AG04450 (cell line): ENCODE measurements at places on chromosomes 2 and 18. TPM values are rescaled to one million over a fixed set of nuclear protein-coding genes. Genes with fewer than 3 reads are reported as not detected.
A peak's percentile ranks its signal among the peaks of the same experiment; 100 is the strongest.

The INPP1 gene
- polyA plus RNA-seq = 13.7 and 14.5 TPM in 2 replicates

GRCh38 chr18:26017929-26018328, 72.5 kb downstream of the SS18 start:
- DNase-seq = no peak

DNA sequence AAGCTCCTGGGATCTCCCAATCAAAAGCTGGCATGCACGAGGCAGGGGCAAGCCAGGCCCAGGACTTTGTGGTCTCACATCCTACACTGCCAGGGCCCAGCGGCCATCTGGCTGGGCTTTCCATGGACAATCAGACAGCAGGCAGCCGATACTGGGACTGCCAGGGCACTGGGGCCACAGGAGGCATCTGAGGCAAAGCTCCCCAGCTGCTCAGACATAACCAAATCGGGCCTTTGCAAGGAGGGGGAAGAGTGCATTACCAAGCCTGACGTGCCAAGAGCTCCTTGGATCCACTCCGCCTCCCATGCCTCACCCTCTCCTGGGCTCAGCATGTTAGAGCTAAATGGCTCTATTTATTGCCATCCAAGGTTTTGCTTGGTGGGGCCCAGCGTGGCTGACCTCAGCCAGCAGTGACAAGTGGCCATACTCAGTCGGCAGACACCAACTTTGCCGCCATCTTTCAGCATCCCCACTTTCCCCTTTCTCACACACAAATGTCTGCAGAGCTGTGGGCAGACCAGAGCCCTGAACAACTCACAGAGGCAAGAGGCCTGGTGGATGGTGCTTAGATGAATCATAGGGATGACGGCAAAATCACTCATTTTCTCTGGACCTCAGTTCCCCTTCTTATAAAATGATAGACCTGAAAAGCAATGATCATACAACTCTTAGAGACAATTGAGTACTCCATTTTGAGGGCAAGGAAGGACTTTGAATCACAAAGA, 200.8 kb downstream of the TTC32 start:
- DNase-seq = no peak

The RAB17 gene
- polyA plus RNA-seq = 0.10 and 0.21 TPM in 2 replicates

GRCh38 chr2:70891572-70892357, 43.9 kb upstream of the ATP6V1B1 start:
- no peak for DNase-seq

GRCh38 chr2:69762025-69762424, 20.1 kb downstream of the ANXA4 start:
- no peak for DNase-seq

The ZNF516 gene
- polyA plus RNA-seq = 15.0 and 15.5 TPM in 2 replicates

DNA sequence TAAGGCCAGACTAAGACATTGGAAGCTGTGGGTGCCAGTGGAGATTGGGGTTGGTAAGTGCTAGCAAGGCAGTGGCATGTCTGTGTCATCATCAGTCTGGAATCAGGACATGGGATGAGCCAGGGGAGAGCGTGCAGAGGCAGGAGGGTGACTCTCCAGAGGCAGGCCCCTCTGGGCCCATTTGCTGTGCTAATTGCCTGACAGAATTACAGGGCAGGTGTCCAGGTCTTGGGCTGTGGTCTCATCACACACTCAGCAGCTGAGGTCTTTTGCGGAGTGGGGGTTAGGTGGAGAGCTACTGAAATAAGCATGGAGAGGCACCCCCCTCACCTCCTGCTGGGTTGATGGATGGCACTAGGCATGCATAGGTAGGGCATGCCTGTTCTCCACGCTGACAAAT, 57.4 kb downstream of the CELF4 start:
- DNase-seq = no peak

The EVA1A gene
- polyA plus RNA-seq = 22.8 and 32.5 TPM in 2 replicates

GRCh38 chr2:62477573-62477972, 28.4 kb downstream of the TMEM17 start:
- no peak for DNase-seq

DNA sequence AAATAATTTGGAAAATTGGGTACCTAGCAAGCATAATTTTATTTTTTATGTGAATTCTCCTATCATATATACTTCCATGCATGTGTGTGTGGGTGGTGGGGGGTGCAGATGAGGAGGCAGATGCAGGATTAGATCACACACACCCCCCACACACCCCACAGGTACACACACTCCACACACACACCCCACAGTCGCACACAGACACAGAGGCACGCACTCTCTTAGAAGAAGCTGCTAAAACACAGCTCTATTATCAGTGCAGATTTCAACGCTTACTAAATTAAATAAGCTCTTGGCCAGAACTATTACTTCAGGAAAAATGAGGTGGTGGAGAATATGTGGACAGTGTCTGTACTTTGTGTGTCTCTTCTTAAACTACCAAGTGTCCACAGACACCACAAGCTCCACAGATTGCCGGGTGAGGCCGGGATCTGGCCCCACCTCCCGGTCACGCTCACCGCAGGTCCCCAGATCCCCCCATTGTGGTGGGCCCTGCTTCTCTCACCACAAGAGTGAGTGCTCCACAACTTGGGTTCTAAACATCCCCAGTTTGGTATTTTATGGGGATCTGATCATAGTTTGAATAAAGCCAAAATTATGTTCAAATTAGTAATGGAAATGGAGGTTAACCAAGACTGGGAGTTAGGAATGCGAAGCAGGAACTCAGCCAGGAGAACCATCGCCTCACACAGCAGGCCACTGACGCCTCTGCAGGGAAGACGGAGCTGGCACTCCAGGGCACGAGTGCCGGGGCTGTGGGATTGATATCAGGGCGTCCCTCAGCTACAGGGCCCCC, 102.1 kb downstream of the PXDN start:
- no peak for DNase-seq

GRCh38 chr2:215498431-215498830, 62.6 kb upstream of the FN1 start:
- no peak for DNase-seq

The ZNF804A gene
- polyA plus RNA-seq = 3.5 and 6.2 TPM in 2 replicates

The SP140L gene
- 11.4 and 13.4 TPM in 2 replicates for polyA plus RNA-seq

The MAL gene
- not detected in 2 replicates for polyA plus RNA-seq

The SLC30A3 gene
- polyA plus RNA-seq = 0.04 and 0.07 TPM in 2 replicates

- DNase-seq = no peak
Observed at GRCh38 chr2:241562269-241562891, 3.8 kb downstream of the BOK start.

DNA sequence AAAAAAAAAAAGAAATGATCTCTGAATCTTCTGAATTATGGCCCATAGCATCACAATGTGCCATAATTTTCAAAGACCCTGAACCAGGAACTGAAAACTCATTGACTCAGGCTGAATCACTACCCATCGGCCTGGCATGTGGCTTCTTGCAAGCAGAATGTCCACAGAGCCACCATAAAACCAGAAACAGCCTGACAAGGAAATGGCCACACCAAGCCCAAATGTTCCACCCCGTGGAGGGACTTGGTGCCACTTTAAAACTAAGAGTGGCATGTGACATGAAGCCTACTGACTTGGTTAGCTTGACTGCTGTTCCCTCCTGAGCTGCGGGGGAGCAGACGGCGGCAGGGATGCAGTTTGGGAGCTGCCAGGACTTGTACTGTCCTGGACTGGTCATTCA, 71.2 kb upstream of the RBM44 start:
- DNase-seq = no peak

GRCh38 chr2:74572178-74572925, 17.8 kb downstream of the DOK1 start:
- DNase-seq = no peak

- DNase-seq = no peak
Observed at GRCh38 chr18:76255070-76255683, 239.9 kb downstream of the ZNF516 start.

DNA sequence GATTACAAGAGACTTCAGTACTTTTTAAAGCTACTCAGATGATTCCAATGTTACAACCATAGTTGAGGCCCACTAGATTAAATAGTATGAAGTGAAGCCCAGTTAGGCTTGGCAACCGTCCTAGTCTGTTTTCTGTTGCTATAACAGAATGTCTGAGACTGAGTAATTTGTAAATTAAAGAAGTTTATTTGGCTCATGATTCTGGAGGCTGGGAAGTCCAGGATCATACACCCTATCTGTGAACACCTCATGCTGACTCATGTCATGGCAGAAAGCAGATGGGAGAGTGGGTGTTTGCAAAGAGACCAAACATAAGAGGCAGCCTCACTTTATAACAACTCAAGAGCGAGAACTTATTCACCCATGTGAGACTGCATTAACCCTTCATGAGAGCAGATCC, 63.1 kb downstream of the CCDC150 start:
- peak; percentile 53 for DNase-seq

GRCh38 chr18:79614211-79614955, 65.2 kb upstream of the CTDP1 start:
- no peak for DNase-seq

DNA sequence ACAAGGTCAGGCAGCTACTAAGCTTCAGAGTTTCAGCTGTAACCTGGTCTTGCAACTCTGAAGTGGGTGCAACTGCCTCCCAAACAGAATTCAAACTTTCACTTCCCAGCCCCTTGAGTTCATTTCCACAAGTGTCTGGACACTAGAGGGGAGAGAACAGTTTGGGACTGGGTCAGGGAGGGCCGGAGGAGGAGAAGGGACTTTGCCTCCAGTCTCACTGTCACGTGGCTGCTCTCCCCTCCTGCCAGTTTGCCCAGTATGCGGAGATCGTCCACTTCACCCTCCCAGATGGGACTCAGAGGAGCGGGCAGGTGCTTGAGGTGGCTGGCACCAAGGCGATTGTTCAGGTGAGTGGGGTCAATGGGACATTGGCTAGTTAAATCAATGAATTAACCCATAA, 20.6 kb upstream of the ANKRD53 start:
- DNase-seq = no peak

DNA sequence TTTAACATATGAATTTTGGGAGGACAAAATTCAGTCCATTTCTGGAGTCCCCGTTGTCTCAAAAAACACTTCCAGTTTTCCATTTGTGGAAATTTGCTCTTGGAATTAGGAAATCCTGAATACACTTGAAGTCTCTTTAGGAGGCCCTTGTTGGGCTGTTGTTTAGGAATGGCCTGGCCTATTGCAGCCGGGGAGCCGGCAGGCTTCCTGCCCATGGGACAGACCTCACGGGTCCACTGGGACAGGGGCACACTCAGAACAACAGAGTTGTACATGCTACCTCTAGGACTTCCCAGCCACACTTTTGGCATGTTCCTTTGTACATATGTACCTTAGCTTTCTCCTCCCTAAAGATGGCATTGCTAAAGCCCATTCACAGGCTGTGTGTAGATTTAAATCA, 57.3 kb downstream of the ACOXL start:
- no peak for DNase-seq

DNA sequence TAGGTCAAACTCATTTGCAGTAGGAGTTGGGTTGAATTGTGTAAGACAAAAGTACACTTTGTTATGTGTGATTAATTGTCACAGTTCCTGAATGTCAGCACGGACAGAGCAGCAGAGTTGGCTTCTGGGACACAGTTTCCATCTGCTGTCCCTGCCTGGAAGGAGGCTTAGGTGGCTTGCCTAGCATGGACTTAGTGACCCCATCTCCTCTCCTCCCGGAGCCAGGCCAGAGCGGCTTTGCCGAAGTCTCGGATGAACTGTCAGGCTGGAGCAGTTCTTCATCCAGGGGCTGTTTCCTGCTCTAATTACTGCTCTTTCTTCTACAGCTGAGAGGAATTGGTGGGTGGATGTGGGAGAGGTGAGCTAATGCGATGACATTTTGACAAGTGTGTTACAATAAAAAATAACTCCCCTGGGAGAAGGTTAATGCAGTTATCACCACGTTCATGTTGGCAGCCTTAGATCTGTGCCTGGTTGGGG, 102.0 kb downstream of the SH3RF3 start:
- DNase-seq = no peak

DNA sequence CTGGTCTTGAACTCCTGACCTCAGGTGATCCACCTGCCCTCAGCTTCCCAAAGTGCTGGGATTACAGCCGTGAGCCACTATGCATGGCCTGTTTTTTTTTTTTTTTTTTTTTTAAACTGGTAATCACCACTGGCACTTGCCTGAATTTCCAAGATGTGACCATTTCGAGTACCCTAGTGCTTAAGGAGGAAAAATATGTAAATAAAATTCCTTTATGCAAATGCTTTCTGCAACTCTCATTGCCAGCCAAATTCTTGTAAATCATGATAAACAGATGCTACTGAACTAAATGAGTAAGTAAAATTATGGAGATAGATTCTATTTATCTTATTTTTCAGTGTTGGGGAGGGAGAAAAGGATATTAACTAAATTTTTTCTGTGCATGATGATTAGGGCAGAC, 18.6 kb downstream of the CDCA7 start:
- DNase-seq = no peak

DNA sequence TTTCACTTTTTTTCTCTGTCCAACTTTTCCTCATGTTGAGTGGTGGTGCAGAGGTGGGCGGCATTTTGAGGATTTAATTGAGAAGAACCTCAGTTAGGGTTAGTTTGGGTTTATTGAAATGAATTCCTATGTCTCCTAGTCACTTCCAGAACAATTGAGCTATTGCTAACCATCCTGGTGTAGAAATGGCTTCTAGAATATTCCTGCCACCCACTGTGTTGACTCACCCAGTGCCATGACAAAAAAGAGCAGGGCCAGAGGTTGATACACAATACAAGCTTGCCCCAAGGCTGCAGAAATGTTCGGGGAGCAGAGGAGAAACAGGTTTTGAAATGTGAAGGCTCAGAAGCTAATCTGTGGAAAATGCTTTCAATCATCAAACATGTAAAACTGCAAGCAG, 167.1 kb upstream of the TRIB2 start:
- DNase-seq = no peak

DNA sequence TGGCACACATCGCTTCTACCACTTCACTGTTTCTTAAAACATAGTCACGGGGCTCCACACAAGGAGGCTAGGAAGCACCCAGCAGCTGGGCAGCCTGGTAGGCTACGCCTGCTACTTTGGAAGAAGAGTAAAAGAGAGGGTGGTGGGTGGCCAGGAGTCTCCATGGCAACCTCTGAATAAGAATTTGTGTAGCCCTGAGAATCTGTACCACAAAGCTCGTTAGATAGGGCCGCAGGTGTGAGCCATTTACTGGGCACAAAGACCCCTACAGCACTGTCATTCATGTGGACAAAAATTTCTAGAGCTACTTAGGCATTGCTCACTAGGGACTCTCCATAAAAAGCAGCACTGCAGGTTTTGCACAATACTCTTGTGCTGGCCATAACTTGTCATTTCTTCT, 166.4 kb upstream of the MSH6 start:
- no peak for DNase-seq

DNA sequence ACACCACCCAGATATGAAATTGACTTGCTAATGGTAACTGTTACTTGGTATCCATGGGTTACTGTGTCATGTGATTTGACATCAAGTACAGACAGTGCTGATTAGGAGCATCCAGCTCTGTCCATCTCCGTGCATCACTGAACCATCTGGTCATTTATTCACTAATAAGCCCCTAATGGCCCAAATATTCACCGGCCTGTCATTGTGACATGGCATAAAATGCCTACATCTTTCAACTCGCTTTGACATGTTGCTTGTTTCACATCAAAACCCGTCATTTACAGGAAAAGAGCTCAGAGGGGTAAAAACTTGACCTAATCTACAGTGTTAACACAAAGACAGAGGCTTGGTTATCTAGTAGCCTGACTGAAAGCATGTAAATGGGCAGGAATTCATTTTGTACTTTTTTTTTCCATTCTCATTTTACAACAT, 308.9 kb upstream of the ATP5MC3 start:
- DNase-seq = no peak
